ENCODE measurements at places on chromosomes 16 and 17.

DNA sequence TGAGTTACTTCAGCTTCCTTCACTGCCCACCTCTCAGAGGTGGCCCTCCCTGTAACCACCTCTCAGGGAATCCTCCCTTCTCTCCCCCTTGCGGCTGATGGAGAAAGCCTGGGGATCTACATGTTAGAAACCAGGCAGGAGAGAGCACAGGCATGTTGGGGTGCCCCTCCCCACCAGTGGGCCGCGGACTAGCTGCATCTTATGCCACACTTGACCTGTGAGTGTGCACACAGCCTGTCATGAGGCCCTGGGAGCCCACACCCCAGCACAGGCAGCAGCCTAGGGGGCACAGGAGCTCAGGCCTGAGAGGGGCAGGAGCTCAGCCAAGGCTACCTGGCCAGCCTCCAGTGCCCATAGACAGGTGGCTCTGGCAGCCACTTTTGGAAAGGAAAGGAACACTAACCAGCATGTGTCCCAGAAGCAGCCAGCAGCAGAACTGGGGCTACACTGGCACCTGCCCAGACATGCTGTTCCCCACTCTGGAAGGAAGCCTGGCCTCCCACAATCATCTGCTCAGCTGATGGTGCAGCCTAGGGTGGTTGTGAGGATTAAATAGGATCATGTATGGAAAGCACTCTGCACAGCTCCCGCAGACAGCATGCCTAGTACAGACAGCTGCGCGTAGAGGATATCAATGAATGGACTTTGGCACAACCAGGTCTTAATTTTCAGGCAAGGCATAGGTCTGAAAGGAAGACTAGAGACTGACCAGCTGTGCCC lies 60.5 kb downstream of the TMEM132E start:
- no peak for DNase-seq

- no peak for DNase-seq
Observed at GRCh38 chr16:47848421-47849109, 307.2 kb downstream of the ABCC12 start.

- DNase-seq, result no peak
Observed at GRCh38 chr17:40694584-40694983, 9.0 kb downstream of the KRT24 start.

DNA sequence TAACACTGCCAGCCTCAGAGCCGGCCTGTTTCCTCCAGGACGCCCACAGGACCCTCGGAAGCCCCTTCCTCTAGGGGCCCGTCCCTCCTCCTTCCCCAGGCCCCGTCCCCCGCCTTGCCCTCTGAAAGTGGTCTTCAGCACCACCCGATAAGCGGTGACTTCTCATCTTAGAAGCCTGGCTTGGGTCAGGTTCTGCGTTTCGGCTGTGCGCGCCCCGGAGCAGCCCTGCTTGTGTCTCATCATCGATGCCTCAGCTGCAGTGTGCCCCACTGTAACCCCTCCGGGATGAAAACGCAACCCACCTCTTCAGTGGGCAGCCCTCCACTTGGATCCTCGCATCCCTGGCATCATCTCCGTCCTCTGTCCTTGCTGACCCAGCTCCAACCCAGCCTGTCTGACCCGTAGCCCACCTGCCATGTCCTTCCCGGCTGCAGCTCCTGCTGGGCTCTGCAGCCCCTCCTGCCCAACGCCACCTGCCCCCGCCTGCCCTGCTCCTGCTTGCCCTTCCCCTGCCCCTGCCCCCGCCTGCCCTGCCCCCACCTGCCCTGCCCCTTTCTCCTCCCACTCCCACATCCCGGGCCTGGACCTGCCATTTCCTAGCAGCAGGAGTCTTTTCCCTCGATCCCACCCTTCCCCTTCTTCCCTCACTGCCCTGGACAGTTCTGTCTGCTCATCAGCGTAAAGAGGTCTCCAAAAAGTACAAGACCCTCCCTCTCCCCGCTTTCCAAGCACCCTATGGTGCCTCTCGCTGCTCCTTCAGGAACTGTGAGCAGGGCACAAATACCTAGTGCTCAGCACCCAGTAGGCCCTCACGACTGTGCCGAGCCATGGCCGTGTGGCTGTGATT lies 112.5 kb upstream of the CHMP6 start:
- DNase-seq, result no peak

Measured in activated CD4-positive, alpha-beta T cell treated with anti-CD3 and anti-CD28 coated beads, Interleukin-2, amount 50 U/mL, for 1 hour (primary cell).